ENCODE measurements at places on chromosomes 7 and 10.

DNA sequence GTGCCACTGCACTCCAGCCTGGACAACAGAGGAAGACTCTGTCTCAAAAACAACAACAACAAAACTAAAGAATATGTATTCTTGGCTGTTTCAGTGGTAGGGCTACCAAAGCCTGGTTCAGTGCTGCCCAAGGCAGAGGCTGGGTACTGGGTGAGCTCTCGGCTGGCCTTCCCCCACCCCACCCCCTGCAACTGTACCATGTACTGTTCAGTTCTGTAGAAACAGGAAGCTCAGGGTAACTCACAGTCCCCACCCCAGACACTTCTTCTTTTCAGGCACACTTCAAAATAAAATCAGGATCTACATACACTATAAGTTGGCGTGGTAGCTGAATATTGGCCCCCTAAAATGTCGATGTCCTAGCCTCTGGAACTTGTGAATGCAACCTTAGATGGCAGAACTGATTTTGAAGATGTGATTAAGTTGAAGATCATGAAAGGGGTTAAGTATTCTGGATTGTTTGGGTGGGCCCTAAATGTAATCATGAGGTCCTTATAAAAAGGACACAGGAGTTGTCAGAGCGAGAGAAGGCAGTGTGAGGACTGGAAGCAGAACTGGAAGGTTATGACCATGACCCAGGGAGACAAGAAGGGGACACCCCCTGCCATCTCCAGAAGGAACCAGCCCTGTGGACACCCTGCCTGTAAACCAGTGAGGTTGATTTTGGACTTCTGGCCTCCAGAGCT, 31.2 kb downstream of the TBXAS1 start:
- no peak for DNase-seq

GRCh38 chr7:45579391-45579801, 5.2 kb downstream of the ADCY1 start:
- DNase-seq, result no peak

DNA sequence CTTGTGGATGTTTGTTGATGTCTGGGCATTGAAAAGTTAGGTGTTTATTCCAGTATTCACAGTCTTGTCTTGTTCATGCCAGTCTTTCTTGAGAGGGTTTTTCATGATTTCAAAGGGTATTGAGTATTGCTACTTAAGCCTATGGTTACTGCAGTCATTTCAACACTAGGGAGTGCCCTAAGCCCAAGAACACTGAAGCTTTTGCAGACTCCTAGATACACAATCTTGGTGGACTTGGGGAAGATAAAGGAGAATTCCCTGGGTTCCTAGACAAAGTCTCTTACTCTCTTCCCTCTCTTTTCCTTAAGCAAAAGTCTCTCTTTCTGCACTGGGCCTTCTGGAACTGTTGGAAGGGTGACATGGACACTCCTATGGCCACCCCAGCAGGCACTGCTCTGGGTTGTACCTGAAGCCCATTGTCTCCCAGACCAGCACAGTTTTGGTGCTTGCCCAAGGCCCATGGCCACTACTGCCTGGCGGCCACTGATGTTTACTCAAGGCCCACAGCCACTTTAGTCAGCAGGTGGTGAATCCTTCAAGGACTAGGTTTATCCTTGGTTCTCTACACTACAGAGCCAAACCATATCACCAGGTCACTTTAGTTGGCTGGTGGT, 24.9 kb downstream of the SAMD9 start:
- DNase-seq, result peak; percentile 21

DNA sequence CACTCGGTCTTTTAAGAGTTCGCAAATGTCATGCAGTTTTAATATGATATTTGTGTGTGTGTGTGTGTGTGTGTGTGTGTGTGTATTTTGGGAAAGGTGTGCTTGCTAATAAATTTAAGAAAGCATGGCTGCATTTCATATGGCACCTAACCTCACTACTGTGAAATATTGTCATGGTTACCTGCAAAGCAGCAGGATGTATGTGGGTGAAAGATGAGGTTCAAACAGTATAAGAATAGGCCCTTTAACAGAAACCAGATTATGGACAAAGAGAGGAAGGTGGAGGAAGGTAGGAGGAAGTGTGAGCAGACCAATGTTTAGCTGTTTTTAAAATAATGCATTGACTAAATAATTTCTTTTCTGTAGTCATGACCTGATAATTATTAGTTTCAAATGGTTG, 73.5 kb upstream of the CACNA2D1 start:
- DNase-seq, result no peak

DNA sequence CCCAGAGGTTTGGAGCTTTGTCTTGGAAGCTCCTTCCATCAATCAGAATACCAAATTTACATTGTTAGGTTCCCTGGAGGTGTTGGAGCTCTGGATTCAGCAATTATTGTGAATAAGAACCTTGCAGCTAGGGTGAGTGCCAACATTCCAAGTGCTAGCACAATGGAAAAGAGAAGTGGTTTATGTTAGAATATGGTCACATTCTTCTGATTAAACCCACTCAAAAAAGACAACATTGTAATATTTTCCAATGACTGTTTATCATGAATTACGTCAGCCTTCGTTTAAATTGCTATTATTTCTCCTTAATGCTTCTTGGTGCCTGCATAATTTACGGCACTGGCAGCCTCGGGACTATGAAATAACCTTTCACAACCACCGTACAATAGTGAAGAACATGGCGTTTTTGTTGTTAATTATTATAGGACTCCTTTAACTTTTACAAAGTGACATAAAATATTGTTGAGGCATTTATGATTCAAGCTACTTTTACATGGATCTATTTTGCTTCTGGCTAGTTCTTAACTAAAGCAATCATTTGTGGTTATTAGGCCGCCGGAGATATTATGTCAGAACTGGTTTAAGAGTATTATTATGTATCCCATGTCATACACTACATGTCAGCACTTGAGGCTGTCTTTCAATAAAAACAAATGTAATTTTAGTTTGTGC, 117.7 kb downstream of the ARID5B start:
- DNase-seq, result no peak

- DNase-seq, result no peak
Measured at GRCh38 chr10:125565046-125565445, 117.9 kb downstream of the TEX36 start.

DNA sequence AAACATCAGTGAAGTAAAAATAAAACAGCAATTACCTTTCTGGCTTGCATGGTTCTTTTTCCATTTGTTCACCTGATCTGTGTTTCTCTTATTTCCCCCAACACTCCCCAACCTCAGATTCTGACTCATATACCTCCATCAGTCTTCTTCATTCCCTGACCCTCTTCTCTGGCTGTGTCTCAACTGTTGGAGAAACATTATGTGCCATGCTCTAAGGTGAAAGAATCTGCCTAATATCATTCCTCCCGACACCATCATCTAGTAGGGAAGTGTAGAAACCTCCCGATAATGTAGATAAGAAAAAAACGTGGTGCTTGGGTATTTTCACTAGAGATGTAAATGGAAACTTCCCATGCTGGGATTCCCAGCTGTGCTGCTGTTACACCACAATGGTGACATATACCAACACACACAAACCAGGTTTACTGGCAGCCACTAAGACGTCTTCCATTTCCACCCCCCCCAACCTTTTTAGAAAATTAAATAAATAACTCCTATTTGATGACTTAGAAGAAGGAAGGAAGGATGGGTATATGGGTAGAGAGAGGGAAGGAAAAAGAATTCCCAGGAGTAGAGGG, 63.4 kb downstream of the OSBPL3 start:
- DNase-seq, result no peak

GRCh38 chr7:2701832-2702593, 14.0 kb downstream of the AMZ1 start:
- DNase-seq, result no peak

DNA sequence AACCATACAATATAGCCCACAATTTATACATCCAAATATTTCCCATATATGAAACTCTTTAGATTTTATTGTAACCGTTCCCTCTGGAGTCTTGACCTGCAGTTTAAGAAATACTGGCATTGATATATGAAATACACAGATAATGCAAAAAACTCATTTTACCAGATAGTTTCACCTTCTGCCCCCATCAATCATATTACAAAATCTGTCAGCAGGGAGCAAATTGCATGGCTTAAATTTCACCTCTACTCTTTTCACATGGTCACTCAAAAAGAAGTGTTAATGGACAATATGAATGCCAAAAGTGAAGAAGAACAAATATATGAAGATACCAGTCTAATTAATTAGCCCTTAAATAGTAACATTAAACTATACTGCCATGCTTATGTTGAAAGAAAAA, 57.0 kb upstream of the TMEM106B start:
- DNase-seq, result no peak

DNA sequence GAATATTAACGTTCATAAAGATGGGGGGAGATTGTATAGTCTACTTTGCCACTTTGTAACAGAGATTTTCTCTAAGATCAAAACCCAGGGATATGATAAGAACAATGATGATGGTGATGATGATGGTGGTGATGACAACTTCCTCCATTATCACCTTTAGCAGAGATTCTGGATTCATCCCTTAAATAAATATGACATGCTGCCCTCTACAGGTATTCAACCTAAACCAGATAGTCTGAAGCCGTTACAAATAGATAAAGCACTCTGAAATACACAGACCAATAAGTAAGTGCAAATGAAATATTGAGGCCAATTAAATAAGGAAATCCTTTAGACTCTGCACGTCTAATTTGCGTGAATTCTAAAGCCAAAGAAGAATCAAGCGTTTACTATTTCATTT, 211.5 kb downstream of the CREB5 start:
- no peak for DNase-seq

- DNase-seq, result no peak
Measured at GRCh38 chr10:127993056-127993690, 86.3 kb downstream of the PTPRE start.

GRCh38 chr10:126252884-126253610, 135.2 kb downstream of the ADAM12 start:
- DNase-seq, result no peak

DNA sequence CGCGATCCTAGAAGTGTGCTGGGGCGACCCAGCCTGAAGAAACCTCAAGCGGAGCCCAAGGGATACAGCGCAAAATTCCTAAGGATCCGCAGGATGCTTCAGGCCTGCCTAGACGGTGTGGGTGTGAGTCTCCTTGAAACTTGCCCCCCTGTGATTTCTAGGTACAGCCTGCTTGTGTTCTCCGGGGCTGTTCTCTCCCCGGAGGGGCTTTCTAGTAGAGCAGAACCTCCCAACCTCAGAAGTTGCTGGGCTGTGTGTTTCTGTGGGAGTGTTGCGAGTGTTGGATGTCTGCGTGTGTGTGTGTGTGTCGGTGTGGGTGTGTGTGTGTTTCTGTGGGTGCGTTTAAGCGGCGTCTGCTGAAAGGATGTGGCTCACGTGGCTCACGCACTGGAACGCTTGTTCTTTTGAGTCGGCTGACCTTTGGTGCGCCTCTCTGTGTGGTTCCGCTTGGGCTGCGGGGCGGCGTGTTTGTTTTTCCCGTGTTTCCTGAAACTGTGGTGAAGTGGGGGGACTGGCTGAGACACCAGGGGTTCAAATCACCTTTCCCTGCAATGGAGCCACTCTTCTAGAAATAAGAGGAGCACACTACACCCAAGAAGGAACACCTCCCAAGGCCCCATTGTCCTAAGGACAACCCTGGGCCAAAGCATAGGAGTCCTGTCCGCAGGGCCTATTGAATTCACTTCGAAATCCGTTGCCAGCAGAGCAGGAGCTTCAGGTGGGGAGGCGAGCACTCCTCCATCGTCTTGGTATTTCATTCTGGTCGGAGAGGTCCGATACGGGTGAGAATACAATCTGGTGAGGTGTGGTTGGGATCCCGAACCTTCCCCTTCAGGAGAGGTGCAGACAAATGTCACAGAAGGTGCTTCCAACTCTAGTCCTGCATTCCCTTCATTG, 25.1 kb upstream of the ZNF273 start:
- no peak for DNase-seq

DNA sequence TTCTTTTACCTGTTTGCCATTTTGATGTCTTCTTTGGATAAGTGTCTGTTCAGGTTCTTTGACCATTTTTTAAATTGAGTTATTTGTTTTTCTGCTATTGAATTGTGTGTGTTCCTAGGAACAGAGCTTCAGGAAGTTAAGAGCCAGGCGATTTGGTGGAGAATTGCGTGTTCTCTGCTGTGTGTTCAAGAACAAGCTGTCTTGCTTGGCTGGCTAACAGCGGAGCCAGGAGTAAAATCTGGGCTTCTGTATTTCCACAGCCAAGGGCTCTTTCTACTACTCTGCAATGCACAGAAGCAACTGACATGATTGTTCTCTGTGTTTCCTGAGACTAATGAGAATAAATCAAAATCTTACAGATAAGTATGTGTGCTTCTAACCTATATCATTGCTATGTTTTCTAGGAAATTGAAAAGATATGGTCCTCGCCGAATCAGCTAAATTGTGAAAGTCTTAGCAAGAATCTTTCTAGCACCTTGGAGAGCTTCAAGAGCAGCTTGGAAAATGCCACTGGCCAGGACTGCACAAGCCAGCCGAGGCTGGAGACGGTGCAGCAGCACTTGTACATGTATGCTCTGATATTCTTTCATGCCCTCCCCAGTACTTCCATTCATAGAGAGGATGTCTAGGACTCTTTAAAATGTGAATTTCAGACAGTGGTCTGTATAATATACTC, 124.2 kb downstream of the ABCA13 start:
- no peak for DNase-seq

Measured in HL-60 (cell line).